ENCODE measurements at places on chromosomes 4 and X.

GRCh38 chr4:128844931-128845330 is 35.4 kb downstream of the JADE1 start:
- DNase-seq: no peak

DNA sequence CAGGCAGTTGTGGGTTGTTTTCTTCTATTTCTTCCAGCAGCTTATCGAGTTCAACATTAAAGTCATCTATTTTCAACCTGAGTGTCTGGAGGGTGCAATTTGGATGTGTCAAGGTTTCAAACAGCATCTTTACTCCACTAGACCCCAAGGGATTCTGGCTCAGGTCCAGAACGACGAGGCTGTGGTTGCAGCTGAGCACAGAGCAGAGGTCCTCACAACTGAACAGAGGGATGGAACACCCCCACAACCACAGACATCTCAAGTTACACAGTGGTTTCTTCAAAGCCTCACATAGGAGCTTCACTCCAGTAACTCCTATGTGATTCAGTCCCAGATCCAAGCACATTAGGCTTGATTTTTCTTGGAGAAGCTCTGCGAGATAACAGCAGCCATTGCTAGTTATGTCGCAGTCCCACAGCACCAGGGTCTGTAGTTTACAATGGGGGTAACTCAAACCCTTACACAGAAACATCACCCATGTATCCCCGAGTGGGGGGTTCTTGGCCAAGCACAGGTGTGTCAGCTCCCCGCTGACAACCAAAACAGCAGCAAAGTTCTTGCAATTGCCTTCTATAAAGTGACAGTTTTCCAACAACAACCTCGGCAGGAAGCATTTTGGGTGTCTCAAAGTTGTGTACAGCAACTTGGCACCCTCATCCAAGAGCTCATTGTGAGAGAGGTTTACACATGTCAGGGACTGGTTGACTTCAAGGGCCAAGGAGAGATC is 2.8 kb downstream of the NLRP2B start:
- no peak for DNase-seq

- no peak for DNase-seq
These were observed 47.1 kb downstream of the TEC start for GRCh38 chr4:48222491-48222890.

- no peak for DNase-seq
These were observed 43.7 kb upstream of the TADA2B start for GRCh38 chr4:6999172-7000086.

GRCh38 chrX:97987979-97988378 is 1104.3 kb downstream of the RPA4 start:
- no peak for DNase-seq

GRCh38 chr4:4502694-4503311 is 39.0 kb downstream of the STX18 start:
- DNase-seq: no peak

- DNase-seq: no peak
These were observed 10.8 kb downstream of the TMEM131L start for GRCh38 chr4:153476829-153477574.

DNA sequence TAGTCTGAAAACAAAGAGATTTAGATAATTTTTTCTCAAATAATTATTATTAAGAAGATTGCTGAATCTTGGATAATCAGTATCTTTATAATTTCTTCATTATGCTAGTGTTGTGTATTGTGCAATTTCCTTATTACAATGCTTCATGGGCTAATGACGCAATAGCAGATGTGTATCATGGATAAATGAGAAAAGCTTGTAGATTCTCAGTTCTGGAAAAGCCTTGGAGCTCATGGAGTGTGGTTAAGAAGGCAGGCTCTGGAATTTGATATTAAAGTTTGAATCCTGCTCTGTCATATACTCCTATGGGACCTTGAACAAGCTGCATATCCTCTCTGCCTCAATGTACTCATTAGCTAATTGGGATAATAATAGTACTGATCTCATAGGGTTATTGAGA is 18.9 kb upstream of the CXCL8 start:
- no peak for DNase-seq

DNA sequence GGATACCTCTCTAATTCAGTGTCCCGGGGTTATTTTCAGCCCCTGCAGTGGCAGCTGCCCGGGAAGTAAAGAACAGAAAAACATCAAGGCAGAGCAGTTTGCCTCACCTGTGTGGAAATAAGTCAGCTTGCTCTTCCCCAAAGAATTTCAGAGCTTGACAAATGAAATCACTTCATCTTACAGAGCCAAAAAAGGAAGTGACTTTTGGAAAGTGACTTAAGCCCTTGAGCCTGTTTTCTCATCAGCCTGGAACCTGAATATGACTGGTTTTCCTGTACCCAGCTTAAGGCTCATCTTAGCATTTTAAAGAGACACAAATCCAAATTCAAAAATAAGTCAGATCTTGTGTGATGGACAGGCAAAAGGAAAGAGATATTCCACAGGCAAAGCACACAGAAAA is 211.6 kb downstream of the RCHY1 start:
- no peak for DNase-seq

DNA sequence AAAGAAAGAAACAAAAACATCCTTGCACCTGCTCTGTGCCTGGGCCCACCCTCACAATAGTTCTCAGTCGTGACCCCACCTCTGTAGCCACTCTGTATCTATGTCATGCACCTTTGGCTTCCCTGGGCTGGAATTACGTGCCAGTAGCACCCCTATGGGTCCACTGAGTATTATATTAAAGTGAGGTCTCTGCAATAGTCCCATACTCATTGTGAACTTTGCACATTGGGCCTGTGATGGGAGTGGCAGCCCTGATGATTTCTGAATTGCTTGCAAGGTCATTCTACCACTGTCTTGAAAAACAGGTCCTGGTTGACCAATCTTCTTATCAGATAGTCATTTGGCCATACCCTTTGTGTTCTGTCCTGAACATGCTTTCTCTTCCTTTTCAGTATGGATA is 1012.1 kb downstream of the RAB28 start:
- no peak for DNase-seq

GRCh38 chrX:132954323-132954722 is 4.1 kb downstream of the HS6ST2 start:
- no peak for DNase-seq

- no peak for DNase-seq
These were observed 9.0 kb downstream of the HAND2 start for GRCh38 chr4:173520921-173521466.
